Body of pancreas (tissue), 4 donors: ENCODE measurements at places on chromosomes 7 and 10. TPM values are rescaled to one million over a fixed set of nuclear protein-coding genes. Genes with fewer than 3 reads are reported as not detected.

HERPUD2 gene
- total RNA-seq: 19.4 TPM

LRRD1 gene
- total RNA-seq: not detected

PIK3AP1 gene
- 37.2 TPM for total RNA-seq

TNS3 gene
- 100 TPM for total RNA-seq

CLDN3 gene
- 150 TPM for total RNA-seq

UNCX gene
- total RNA-seq: not detected

EN2 gene
- total RNA-seq: not detected

OR2A12 gene
- total RNA-seq: not detected

TRPV5 gene
- not detected for total RNA-seq

HOXA9 gene
- not detected for total RNA-seq

CDK14 gene
- total RNA-seq: 35.6 TPM

GRCh38 chr10:78648256-78648860 is 420.4 kb upstream of the ZMIZ1 start:
- no peaks in the 10 kb centered on the region for H3K36me3 ChIP-seq
- peaks cover 10% of the 10 kb centered on the region for H3K4me1 ChIP-seq
- H3K4me3 ChIP-seq: no peak overlapping the region
- no peak overlapping the region for H3K27ac ChIP-seq

DNA sequence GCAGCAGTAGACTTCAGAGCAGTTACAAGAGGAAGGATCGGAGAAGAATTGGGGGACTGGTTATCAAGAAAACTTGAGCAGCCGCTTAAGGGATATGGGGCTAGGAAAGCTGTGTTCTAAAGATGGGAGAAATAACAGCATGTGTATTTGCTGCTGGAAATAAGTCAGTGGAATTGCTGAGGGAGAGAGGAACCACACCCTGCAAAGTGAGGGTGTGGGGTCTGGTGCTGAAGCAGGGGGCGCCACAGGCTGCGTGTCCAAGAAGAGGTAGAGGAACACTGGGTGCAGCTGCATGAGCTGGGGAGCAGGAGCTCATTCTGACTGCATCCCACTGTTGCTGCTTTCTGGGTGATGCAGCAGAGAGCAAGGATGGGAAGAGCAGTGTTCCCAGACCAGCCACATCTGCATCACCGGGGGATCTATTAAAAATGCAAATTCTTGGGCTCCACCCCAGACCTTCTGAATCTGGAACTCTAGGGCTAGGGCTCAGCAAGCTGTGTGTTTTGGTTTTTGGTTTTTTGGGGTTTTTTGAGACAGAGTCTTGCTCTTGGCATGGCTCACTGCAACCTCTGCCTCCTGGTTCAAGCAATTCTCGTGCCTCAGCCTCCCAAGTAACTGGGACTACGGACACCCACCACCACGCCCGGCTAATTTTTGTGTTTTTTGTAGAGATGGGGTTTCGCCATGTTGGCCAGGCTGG is 97.1 kb upstream of the DNAJB6 start:
- H3K4me1 ChIP-seq: no peaks in the 10 kb centered on the region
- H3K4me3 ChIP-seq: no peak overlapping the region
- no peak overlapping the region for H3K27ac ChIP-seq

- no peaks in the 10 kb centered on the region for H3K27me3 ChIP-seq
- no peaks in the 10 kb centered on the region for H3K36me3 ChIP-seq
- no peak overlapping the region for H3K4me3 ChIP-seq
- H3K27ac ChIP-seq: no peak overlapping the region
- no peaks in the 10 kb centered on the region for H3K4me1 ChIP-seq
Measured at GRCh38 chr10:35716776-35717175, 74.7 kb upstream of the FZD8 start.

DNA sequence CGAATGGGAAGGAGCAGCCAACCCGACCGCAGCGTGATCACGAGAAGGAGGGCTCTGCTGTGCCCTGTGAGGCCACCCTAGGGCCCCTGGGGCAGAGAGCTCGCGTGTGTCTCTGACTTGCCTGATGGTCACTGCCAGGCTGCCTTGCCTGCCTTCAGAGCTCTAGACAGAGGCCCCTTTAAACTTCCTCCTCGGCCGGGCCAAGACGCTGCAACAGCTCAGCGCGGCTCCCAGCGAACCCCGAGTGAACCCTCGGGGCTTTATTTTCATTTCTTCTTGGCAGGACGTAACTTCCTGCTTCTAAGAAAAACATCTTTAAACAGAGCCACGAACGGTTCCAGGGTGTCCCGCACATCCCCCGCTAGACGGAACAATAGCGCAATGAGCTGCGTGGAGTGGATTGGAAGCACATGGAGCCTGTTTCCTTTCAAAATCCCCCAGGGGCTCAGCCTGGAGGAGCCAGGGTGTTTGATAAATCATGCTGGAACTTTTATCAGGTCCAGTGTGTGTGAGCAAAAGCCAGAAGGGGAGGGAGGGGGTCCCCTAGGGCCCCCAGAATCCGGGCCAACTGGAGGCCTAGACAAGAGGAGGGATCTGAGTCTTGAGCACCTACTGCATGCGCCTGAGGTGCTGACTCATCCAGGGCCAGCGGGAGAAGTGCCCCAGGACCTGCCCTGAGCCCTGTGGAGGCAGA is 134.1 kb upstream of the GDF10 start:
- H3K27ac ChIP-seq: peak overlapping the region; percentile 10
- H3K36me3 ChIP-seq: no peaks in the 10 kb centered on the region
- no peaks in the 10 kb centered on the region for H3K27me3 ChIP-seq

DNA sequence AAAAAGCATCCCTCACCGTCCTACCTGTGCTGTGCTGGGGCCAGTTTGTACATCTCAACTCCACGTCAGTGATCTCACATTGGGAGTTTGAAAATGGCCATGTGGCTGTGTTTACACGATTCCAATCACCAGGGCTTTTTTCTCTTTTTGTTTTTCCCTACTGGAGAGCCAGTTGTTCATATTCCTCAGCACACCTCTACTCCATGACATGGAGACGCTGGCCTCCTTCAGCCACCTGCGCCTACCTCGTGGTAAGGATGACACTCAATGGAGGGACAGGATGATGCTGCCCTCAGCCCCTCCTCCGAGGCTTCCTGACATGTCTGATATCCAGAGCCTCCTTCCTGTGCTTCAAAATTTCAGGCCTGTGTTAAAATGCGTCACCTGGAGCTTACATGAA is 10.3 kb downstream of the CLRN3 start:
- no peak overlapping the region for H3K4me3 ChIP-seq
- H3K27me3 ChIP-seq: no peaks in the 10 kb centered on the region
- H3K4me1 ChIP-seq: peaks cover 11% of the 10 kb centered on the region
- no peaks in the 10 kb centered on the region for H3K36me3 ChIP-seq

GRCh38 chr7:100540073-100540723 is 1.2 kb downstream of the AGFG2 start:
- H3K36me3 ChIP-seq: no peaks in the 10 kb centered on the region
- H3K27me3 ChIP-seq: no peaks in the 10 kb centered on the region
- peak overlapping the region; percentile 86 for H3K27ac ChIP-seq
- peak overlapping the region; percentile 61 for H3K4me3 ChIP-seq
- peaks cover 58% of the 10 kb centered on the region for H3K4me1 ChIP-seq

- H3K27ac ChIP-seq: no peak within 1 kb of the TSS
- H3K4me1 ChIP-seq: peaks cover 15% of the 10 kb centered on the region
- no peaks in the 10 kb centered on the region for H3K36me3 ChIP-seq
Measured at GRCh38 chr10:14774797-14775196, at the start of gene FAM107B. TSS of gene FAM107B (minus strand) at chr10:14774897. CDS start at chr10:14774663, 234 bp downstream.

GRCh38 chr10:132897516-132898381 is 44.6 kb downstream of the CFAP46 start:
- no peak overlapping the region for H3K4me3 ChIP-seq
- H3K36me3 ChIP-seq: no peaks in the 10 kb centered on the region
- H3K4me1 ChIP-seq: no peaks in the 10 kb centered on the region
- H3K27me3 ChIP-seq: no peaks in the 10 kb centered on the region

- no peak overlapping the region for H3K27ac ChIP-seq
- DNase-seq: no peak
- H3K4me3 ChIP-seq: no peak overlapping the region
- no peaks in the 10 kb centered on the region for H3K27me3 ChIP-seq
Measured at GRCh38 chr7:148733496-148733895, 34.8 kb downstream of the CUL1 start.

GRCh38 chr10:67519434-67519833 is 176.6 kb downstream of the CTNNA3 start:
- H3K36me3 ChIP-seq: no peaks in the 10 kb centered on the region
- H3K4me3 ChIP-seq: no peak overlapping the region
- no peaks in the 10 kb centered on the region for H3K27me3 ChIP-seq

DNA sequence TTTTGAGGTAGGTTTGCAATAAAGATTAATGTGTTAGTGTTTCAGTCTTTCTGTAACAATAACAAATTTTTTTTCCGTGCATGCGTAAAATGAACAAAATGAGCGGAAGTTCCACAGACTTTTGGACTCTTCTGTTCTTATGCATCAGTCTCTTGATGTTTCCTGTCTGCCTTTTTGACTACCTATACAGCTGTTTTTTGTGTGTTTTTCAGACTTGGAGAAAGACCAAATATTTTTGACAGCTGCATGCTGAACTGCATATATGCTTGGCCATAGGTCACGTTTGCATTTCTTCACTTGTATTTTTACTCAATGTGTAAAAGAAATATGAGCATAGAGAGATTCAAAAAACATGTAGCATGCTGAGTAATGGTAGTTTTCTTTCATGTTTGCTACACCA is 119.3 kb downstream of the BBS9 start:
- peaks cover 6% of the 10 kb centered on the region for H3K4me1 ChIP-seq
- H3K36me3 ChIP-seq: no peaks in the 10 kb centered on the region
- no peak overlapping the region for H3K27ac ChIP-seq
- no peak overlapping the region for H3K4me3 ChIP-seq

DNA sequence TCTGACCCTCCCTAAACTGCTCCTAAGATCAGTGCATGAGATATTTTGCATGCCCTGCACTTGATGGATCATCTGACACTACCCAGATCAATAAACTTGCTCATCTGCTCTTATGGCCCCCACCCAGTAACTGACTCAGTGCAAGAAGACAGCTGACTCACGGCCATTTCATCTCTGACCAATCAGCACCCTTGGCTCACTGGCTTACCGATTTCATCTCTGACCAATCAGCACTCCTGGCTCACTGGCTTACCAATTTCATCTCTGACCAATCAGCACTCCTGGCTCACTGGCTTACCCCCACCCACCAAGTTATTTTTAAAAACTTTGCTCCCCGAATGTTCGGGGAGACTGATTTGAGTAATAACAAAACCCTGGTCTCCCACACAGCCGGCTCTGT is 37.2 kb upstream of the OPTN start:
- no peak for DNase-seq
- H3K27ac ChIP-seq: no peak overlapping the region
- no peaks in the 10 kb centered on the region for H3K4me1 ChIP-seq
- no peaks in the 10 kb centered on the region for H3K36me3 ChIP-seq
- H3K27me3 ChIP-seq: no peaks in the 10 kb centered on the region

GRCh38 chr10:73628405-73628804 is 12.9 kb downstream of the MYOZ1 start:
- DNase-seq: peak; percentile 75
- no peak overlapping the region for H3K4me3 ChIP-seq
- no peaks in the 10 kb centered on the region for H3K36me3 ChIP-seq
- H3K27ac ChIP-seq: no peak overlapping the region
- peaks cover 20% of the 10 kb centered on the region for H3K4me1 ChIP-seq
- H3K27me3 ChIP-seq: no peaks in the 10 kb centered on the region

GRCh38 chr7:3065724-3066143 is 22.1 kb upstream of the CARD11 start:
- DNase-seq: peak; percentile 74
- H3K27me3 ChIP-seq: no peaks in the 10 kb centered on the region
- peaks cover 3% of the 10 kb centered on the region for H3K4me1 ChIP-seq
- no peak overlapping the region for H3K4me3 ChIP-seq

DNA sequence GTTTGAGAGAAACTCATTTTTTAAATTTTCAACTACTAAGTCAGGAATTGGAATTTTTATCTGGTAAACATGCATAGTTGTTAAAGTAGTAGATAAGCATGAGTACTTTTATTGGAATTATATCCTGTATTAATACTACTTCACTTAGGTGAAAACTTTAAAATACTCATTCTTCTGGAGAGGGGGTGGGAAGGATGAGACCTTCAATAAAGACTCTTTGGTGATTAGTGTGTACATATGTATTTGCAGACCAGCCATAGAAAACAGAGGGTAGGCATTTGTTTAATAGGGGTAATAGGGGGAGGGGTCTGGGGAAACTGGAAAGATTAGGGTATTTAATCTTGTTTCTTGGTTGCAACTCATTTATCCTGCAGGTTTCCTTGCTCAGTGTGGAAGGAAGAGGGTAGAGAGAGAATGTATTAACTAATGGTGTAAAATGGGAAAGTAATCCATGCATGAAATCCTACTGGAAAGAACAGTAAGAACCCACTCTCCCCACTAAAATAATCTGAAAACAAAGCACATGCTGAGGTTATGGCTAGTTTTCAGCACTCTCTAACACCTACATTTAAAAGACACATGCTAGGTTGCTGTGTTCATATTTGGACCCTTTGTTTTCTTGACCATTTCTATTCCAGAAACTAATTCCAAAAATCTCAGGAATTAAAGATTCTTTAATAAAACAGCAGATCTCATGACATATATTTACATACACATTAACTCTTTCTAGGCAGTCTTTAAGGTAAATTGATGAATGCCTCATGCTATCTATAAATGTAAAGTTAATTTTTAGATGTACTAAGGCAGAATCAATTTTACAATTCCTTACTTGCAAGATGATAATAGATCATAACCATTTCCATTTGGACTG is 6.2 kb upstream of the IGF2BP3 start:
- no peak overlapping the region for H3K27ac ChIP-seq
- H3K36me3 ChIP-seq: no peaks in the 10 kb centered on the region
- DNase-seq: no peak
- H3K4me3 ChIP-seq: no peak overlapping the region

GRCh38 chr10:125707541-125708468 is 11.7 kb upstream of the EDRF1 start:
- peaks cover 6% of the 10 kb centered on the region for H3K4me1 ChIP-seq
- no peaks in the 10 kb centered on the region for H3K27me3 ChIP-seq
- H3K27ac ChIP-seq: no peak overlapping the region
- H3K4me3 ChIP-seq: no peak overlapping the region
- no peaks in the 10 kb centered on the region for H3K36me3 ChIP-seq
